ENCODE measurements at places on chromosomes 7 and 10.

GRCh38 chr10:114815791-114816190 is 5.8 kb upstream of the FHIP2A start:
- DNase-seq, result no peak

- DNase-seq, result no peak
Observed at GRCh38 chr7:139116999-139117398, 7.5 kb upstream of the ZC3HAV1 start.

DNA sequence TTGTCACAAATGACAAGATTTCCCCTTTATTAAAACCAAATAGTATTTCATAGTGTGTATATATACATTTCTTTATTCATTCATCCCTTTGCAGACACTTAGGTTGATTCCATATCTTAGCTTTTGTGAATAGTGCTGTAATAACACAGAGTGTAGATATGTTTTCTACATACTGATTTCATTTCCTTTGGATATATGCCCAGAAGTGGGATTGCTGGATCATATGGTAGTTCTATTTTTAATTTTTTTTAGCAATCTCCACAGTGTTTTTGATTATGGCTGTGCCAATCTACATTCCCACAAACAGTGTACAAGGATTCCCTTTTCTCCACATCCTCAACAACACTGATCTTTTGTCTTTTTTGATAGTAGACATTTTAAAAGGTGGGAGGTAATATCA is 46.4 kb downstream of the CSTF2T start:
- no peak for DNase-seq

DNA sequence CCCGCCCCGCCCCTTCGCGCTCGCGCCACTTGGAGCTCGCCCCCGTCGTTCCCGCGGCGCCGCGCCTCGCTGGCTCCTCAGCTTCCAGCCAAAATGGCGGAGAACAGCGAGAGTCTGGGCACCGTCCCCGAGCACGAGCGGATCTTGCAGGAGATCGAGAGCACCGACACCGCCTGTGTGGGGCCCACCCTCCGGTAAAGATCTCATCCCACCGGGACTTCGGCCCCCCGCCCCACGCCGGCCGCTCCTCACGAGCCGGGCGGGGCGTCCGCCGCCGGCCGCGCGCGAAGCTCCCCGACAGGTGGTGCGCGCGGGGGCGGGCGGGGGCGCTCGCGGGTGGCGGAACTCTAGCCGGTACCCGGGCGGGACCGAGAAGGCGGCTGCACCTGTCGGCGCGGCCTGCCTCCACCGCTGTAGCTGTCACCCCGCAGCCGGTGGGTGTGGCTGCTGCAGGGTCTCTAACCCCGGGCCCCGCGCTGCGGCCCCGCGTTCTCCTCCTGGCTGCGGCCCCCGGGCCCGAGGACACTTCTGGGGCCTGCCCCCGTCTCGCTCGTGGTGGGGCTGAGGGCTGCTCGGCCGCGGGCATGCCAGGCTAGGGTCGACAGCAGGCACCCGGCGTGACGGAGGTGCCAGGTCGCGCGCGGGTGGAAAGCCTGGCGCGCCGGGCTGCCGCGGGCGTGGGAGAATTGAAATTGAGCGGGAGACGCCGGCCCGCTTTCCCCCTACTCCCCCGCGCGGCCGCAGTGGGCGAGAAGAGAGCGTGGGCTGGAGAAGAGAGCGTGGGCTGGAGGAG is at the start of gene EXOC6:
Gene EXOC6, plus strand, starts transcription at position 80 of the 793 bp plus-strand sequence. Its CDS starts 14 bp downstream, at position 94.
- DNase-seq, result no peak

DNA sequence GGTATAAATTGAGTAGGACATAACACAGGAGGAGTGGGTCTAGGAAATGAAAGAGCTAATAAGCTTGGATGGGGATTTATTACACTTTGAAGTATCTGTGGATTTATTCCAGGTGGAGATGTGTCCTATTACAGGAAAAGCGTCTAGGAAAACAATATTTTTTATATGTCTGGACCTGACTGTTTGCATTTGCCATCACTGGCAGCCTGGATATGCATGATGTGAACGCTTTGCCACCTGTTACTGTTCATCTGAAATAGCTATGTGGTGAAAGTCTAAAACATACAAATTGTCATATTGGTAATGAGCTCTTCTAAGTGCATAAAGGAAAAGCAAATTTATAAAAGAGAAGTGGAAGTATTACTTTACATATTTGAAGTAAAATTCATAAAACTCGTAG is 31.6 kb upstream of the AGMO start:
- DNase-seq, result no peak

- DNase-seq, result no peak
Observed at GRCh38 chr10:89695307-89695706, 6.1 kb upstream of the KIF20B start.

GRCh38 chr7:139825666-139826290 is 3.3 kb upstream of the TBXAS1 start:
- DNase-seq, result no peak

DNA sequence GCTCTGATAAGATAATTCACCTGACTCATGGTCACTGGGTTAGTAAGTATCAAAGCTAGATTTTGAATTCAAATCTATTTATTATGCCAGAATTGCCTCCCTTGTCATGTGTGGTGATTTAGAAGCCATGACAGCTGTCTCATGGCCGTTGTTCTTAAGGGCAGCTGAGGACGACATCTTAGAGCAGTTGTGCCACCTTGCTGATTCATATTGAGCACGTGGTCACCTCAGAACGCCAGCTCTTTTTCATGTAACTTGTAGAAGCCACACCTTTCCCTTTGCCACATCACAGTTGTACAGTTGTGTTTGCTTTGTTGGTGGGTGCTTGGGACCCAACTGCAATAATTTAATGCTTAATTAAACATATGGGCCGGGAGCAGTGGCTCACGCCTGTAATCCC is 4.3 kb upstream of the PIK3AP1 start:
- DNase-seq, result no peak

DNA sequence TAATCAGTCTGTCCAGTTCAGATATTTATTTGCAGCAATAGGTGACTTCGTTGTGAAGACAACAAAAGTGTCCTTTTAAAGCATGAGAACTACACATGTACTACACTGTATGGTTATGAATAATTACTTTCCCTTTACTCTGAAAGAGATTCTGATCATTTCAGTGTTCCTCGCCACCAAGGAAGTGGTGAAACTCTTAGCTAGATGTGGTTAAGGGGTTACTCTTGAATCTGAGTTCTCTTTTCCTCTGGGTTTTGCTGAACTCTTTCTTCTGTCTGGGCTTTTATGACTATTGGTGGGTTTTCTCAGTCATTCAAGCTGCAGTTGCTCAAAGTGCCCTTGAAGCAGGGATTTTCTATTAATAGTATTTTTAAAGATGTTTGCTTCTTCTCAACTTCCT is 127.9 kb upstream of the SEM1 start:
- no peak for DNase-seq

- DNase-seq, result no peak
Observed at GRCh38 chr10:7397049-7398035, 13.5 kb downstream of the SFMBT2 start.

DNA sequence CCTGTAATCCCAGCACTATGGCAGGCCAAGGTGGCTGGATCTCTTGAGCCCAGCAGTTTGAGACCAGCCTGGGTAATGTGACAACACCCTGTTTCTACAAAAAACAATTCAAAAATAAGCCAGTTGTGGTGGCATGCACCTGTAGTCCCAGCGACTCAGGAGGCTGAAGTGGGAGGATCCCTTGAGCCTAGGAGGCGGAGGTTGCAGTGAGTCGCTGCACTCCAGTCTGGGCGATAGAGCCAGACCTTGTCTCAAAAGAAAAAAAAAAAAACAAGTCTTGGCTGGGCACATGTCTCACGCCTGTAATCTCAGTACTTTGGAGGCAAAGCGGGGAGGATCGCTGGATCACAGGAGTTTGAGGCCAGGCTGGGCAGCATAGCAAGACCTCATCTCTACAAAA is 74.6 kb upstream of the PDSS1 start:
- DNase-seq, result no peak

DNA sequence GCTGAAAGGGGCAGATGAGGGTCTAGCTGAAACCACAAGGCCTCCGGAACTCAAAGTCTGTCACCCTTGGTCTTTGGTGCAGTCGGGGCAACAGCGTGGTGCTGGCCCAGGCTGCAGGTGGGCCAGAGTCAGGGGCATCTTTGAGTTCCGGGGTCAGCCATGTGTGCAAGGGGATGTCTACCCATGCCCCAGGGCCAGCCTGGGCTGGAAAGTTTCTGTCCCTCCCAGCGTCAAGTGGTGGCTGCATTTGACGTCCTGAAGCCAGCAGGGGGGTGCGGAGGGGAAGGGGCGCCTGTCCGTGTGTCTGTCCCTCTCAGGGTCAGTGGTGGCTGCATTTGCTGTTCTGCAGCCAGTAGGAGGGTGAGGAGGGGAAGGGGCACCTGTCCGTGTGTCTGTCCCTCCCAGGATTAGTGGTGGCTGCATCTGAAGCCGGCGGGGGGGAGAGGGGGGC is 638 bp downstream of the BRAT1 start:
- DNase-seq, result no peak
